ENCODE measurements at places on chromosomes 2 and 18.

DNA sequence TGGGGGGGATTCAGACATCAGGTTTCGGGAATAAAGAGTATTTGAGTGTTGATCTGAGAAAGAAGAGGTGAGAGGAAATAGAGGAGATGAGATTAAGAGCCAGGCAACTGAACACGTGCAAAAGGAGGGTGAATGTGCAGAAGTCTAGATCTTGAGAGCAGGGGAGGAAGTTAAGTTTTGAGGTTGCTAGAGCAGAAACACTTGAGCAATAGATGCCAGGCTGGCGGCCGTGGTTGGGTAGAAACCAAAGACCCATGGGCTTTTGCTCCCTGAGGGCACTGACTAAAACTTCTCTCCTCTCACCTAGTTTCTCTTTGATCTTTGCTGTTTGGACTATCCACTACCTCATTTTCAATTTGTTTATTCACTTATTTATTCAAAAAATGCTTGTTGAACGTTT lies 116.0 kb downstream of the CDC42EP3 start:
- DNase-seq: peak; percentile 36

GRCh38 chr18:12946549-12947284 lies 1.1 kb upstream of the SEH1L start:
- DNase-seq: peak; percentile 23

GRCh38 chr2:224861266-224861665 lies 145.1 kb upstream of the CCDC195 start:
- DNase-seq: no peak

GRCh38 chr18:74819433-74820059 lies 221.9 kb downstream of the ZNF407 start:
- no peak for DNase-seq

- no peak for DNase-seq
Measured at GRCh38 chr18:48930926-48931325, 19.8 kb downstream of the SMAD7 start.

DNA sequence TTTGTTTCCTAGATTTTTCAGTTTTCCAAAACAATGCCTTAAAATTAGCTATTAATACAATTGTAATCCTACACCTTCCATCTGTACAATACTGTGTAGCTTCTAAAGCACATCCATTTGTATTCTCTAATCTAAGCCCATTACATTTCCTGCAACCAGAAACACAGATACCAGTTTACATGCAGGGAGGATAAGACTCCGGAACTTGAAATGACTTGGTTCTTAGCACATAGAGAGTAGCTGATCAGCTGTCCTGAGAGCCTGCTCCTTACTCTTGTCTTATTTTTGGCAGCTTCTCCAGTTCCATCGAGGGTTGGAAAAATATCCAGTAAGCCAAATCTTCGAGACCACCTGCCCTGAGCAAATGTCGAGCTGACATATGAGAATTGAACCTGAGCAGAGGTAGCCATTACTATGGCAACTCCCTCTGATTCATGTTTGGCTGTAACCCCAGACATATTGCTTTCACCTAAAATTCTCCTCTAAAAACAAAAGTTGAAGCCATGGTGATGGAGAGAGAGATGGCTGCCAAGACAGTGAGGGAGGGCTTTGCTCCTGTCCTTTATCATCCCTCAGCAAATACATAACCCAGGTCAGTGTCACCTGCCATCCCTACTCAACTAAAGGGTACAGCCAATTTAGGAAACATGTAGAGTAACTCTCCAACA lies 542.8 kb downstream of the IRS1 start:
- peak; percentile 2 for DNase-seq

- DNase-seq: peak; percentile 40
Measured at GRCh38 chr2:86368161-86368824, 30.9 kb upstream of the REEP1 start.

DNA sequence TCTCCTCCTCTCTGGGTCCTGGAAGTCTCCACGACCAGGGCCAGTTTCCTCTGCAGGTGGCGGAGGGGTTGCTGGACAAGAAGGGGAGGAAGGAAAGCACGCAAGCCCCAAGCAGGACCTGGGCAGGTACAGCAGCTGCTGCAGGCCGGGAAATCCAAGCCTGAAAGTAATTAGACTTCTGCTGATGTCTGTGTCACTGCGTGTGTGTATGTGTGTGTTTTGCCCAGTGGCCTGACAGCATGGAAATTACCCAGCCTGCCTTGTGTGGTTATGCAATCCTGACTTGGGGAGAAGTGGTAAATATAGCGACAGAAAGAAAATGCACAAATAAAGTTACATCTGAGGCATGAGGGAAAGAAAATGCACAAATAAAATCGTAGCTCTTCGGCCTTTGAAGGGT lies 121.8 kb upstream of the ZBTB14 start:
- DNase-seq: peak; percentile 83

GRCh38 chr18:45856531-45856930 lies 31.1 kb downstream of the SIGLEC15 start:
- no peak for DNase-seq

GRCh38 chr2:85791704-85792565 lies 38.1 kb downstream of the ATOH8 start:
- no peak for DNase-seq

- DNase-seq: no peak
Measured at GRCh38 chr2:60478660-60479059, 74.8 kb downstream of the BCL11A start.

GRCh38 chr2:47345590-47345924 lies 57.4 kb upstream of the MSH2 start:
- no peak for DNase-seq

DNA sequence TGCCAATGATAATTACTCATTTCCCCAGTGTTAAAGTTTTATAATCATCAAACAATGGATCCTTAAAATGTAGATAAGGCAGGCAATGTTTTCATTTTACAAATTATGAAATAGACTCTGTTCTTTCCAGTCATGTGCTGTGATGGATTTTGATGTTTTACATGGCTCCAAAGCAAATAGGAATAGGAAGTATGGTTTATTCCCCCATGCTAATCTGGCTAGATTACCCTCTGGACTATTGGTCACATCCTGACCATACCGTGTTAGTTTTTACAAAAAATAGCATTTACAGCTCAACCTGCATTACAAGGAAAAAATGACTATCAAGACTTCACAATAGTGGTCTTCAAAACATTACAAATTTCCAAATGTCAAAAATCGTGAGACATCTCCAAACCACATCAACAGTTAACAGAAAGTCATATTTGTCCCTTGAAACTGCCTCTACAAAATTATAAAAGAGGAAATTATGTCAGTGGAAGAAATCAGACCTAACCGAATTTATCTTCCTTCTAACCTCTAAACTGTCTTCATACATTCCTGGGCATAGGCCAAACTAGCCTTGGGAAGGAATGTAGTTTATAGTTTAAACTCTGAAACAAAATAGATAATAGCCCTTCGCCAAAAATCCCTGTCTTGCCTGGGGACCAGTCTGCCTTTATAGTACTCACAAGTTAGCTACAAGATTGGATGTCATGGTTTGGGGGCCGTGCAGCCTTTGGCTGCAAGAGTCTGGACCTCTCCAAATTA lies 1941.2 kb upstream of the CELF4 start:
- DNase-seq: no peak

- no peak for DNase-seq
Measured at GRCh38 chr2:232120911-232121310, 159.4 kb downstream of the DIS3L2 start.

GRCh38 chr2:189233527-189233926 lies 54.0 kb upstream of the COL5A2 start:
- DNase-seq: no peak

DNA sequence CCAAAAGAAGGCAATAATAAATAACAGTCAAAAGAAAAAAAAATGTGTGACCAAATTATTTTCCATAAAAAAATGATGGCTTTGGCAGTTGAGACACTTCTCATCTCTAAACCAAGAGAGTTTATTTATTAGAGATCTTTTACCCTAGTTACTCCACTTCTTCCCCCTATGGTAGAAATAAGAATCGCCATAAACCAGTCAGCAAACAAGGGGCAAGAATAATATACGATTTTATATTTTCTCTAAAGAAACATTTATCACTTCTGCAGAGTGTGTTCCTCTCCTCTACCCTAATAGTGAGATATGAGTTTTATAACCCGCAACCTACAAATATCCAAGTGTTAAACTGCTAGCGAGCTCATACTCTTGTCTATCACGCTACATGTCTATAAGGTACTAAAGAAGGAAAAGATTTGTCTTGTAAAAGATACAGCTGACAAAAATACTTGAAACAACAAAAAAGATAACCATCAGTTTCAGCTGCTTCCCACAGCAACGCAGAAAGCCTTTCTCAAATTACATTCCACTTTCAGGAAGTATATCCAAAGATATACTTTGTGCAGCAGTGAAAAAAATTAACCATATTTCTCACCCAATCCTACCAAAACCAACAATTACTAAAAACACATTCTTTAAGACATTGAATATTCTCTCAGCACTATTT lies 2.3 kb downstream of the RNF103 start:
- DNase-seq: no peak

- no peak for DNase-seq
Measured at GRCh38 chr2:138942466-138942865, 162.3 kb upstream of the NXPH2 start.

DNA sequence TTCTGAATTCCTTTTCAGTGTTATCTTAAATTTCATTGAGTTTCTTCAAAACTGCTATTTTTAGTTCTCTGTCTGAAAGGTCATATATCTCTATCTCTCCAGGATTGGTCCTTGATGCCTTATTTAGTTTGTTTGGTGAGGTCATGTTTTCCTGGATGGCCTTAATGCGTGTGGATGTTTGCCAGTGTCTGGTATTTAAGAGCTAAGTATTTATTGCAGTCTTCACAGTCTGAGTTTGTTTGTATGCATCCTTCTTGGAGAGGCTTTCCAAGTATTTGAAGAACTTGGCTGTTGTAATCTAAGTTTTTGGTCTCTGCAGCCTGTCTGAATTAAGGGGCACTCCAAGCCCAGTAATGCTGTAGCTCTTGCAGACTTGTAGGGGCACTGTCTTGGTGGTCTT lies 249.3 kb downstream of the ZNF385B start:
- DNase-seq: no peak

GRCh38 chr2:208579678-208580077 lies 173.1 kb downstream of the PTH2R start:
- DNase-seq: no peak

DNA sequence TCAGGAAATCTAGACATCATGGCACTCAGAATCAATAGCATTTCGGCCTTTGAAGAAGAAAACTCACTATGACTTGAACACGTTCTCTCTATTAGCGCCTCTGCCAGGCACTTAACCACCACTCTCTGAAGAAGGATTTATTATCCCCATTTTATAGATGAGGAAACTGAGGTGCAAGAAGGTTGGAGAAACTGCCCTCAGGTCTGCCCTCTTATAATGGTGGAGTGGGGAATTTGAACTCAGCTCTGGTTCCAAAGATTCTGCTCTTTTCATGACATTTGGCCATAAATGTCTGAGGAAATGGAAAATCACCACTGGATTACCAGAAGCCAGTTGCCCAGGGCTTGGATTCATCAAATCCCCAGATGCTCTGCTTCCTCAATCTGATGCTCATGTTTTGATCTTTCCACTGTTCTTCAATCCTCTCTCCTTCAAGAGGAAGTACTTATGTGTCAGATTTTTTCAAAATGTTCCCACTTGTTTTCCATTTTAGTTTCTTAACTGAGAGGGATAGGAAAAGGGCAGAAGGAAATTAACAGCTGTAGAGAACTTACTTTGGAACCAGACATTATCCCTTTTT lies 68.1 kb downstream of the ANTXR1 start:
- no peak for DNase-seq

DNA sequence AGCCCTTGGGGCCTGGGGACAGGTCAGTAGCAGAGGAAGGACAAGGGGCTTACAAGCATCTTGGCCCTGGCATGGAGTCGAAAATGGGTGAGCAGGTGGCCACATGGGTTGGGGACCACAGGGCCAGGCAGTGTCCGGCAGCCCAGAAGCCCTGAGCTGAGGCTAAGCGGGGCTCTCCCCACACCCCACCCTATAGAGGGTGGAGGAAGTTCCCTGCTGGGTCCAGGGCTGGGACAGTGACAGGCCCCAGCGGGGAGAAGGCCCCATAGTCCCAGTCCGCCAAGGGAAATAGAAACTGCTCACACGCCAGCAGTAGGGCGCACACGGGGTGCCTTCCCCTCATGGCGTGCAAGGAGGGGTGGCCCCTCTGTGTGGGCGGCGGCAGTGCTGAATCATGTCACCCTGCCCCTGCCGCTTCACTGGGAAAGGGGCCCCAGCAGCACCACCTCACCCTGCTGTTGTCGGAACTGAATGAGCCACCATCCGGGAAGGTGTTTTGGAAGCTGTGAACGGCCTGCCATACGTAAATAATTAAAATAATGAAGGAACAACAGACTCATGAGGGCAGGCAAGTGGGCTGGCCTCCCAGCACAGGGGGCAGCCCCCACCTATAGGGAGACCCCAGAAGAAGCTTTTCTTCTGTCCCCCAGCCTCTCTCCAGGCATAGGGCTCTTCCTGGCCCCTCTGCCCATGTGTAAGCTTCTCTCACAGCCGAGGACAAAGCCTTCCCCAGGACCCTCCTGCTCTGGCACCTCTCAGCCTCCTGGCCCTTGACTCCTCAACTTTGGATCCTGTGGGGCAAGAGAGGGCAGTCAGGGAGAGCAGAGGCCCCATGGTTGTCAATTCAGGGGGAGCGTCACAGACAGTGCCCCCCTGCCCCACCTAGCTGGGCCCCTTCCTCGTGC lies 12.7 kb upstream of the DUSP2 start:
- no peak for DNase-seq

- DNase-seq: no peak
Measured at GRCh38 chr2:222179592-222179991, 119.2 kb downstream of the PAX3 start.

DNA sequence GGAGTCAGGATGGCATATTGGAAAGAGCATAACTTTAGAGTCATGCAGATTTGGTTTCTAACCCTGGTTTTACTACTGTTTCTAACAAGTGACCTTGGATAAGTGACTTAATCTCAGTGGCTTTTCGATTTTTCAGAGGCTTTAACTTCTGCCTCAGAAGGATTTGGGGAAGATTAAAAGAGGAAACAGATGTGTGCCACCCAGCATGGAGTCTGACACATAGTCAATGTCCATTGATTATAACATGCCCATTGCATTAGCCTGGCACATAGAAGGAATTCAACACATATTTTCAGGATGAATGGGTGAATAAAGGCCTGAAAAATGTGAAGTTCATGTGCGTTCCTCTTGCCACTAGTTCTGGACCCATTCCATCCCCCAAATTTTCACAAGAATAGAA lies 438.2 kb downstream of the EPHA4 start:
- DNase-seq: no peak

DNA sequence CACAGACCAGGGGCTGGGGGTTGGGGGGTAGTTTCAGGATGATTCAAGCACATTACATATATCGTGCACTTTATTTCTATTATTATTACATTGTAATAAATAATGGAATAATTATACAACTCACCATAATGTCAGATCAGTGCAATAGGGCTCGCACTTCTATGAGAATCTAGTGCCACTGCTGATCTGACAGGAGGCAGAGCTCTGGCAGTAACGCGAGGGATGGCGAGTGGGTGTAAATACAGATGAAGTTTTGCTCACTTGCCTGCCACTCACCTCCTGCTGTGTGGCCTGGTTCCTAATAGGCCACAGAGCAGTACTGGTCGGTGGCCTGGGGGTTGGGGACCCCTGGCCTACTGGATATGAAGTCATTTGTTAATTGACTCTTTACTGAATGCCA lies 190.5 kb downstream of the CLIP4 start:
- DNase-seq: peak; percentile 17

- DNase-seq: no peak
Measured at GRCh38 chr2:987789-988188, 37.1 kb downstream of the SNTG2 start.

Measured in Ammon's horn (tissue), 1 donor.